Amniotic epithelial cell (primary cell): ENCODE measurements at places on chromosomes 1 and 21.

DNA sequence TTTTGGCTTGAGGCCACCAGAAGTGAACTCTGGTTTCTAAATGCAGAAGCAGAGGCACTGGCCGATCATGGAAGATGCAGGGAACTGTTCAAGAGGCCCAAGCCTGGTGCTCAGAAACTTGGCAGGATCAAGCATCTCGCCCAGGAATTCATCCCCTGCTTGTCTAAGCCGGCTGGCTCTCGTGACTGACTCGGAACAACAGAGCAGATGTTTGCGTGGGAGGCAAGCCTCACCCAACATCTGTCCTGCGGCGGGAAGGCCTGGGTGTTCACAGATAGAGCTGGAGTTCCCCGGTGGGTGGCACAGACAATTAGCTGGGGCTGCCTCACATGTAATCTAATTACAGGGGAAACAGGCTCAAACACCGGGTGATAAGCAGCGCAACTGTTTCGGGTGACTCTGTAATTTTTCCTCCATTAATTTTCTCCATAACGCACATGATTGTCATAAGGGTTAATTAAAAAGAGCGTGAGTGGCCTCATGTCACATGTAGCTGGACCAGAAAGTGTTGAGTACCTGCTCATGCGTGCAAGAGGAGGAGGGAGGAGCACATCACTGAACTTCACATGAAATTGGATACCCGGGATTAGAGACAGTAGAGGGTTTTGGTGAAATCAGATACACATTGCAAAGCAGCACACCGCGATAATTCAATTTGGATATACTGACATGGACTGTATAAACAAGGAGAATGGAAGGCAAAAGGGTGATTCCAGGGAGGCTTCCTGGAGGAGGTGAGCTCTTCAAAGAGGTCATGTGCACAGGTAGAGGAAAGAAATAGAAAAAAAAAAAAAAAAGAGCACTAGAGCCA, 180.0 kb downstream of the ETS2 start:
- DNase-seq: peak; percentile 78

- DNase-seq: no peak
Measured at GRCh38 chr21:34617753-34618339, 2.9 kb upstream of the RCAN1 start.

DNA sequence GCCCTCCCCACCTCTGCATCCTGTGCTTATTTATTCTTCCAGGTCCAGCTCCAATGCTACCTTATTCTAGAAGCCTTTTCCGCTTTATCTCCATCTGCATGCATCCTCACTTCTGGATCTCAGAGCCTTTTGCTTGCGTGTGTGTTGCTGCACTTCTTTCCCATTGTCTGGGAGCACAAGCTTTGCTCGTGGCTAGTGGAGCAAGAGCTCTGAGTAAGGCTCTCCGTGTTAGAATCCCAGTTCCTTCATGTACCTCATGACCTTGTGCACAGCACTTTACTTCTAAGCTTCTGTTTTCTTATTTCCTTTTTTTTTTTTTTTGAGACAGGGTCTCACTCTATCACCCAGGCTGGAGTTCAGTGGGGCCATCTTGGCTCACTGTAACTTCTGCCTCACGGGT, 140.0 kb upstream of the POU3F1 start:
- no peak for DNase-seq

- DNase-seq: no peak
Measured at GRCh38 chr1:244881552-244882280, 17.4 kb upstream of the HNRNPU start.

DNA sequence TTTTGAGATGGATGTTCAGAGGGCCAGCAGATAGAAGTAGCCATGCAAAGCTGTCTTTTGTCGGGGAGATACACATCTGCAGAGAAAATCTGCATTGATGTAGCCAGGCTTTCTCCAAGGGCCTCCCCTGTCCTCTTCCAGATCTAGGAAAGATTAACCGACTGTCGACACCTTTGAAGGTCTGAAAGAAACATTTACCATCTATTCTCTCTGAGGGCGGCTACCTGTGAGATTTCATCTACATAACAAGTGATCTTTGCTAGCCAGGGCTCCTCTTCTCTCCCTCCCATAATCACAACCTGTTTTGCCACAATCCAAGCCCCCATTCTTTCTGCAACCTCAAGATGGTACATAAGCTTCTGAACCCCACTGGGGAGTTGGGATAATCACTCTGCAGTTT, 193.6 kb downstream of the RGS7 start:
- DNase-seq: no peak

- no peak for DNase-seq
Measured at GRCh38 chr1:25543005-25543424, 391 bp upstream of the LDLRAP1 start.

DNA sequence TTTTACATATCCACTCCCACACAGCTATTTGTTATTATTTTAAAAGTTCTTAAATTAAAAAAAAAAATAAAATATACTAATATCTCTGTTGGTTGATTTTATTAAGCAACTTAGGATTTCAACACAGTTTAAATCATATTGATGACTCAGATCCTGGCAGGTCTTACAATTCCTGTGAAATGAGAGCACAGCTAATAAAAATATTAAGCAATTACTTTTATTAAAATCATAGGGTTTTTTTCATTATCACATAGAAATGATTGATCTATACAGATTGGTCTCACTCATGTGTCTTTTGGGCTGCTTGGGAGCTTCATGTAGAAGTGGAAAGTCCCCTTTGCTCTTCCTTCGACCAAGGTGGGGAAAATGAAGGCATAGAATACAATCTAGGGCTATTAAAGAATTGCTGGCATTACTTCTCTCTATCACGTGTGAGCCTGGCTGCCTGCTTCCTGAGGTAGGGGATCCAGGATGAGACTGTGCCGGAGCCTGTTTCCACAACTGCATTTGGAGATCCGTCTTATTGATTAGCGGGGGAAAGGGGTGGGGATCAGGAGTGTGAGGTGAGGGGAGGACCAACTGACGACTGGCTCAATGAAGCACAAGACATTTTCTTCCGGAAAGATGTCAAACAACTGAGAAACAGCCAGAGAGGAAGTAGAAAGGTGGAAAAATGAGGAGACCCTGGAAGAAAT, 858.0 kb downstream of the USP25 start:
- DNase-seq: peak; percentile 85

DNA sequence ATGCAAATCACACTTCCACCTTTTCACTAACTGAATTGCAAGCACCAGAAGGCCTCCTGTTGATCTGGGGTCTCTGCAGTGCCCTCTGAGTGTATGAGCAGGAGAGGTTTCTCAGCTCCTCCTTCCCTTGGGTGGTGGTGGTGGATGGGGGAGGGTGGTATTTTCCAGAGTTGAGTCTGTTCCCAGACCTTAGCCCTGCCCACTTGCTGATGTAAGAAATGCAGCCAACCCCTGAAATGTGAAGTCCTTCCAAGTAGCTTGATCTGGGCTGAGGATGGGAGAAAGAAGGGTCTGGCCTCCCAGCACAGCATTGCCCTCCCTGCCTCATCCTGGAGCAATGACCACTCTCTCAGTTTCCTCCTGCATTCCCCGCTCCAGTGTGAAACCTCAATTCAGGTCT, 6.3 kb upstream of the FOXD2 start:
- DNase-seq: no peak

DNA sequence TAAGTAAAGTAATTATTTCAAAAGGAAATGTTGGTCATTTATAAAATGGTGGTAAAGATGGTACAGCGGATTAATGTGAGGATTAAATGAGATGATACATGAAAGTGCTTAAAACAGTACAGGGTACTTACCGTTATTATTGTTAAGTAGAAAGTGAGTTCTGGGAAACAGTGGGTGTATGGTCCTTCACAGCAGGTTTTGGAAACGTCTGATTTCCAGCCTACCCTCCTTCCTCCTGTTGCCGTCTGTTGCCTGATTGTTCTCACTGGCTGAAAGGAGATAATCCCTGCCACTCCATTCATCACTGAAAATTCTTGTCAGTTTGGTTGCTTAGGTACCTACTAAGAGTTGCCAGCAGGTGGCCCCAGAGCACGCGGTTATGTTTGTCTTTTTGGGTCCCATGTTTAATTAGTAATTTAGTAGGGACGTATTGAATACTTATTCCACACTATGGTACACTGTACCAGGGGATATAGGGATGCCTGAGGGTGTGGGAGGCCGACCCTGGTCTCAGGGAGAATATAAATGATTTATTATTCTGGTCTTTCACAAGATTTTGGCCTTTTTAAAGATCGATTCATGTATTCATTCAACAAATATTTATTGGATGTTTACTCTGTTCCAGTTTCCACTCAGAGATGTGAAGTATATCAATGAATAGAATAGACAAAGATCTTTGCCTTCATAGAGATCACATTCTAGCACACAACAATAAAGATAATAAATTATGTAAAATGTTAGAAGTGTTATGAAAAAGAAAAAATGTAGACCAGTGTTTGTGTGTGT, 30.8 kb upstream of the RPTN start:
- peak; percentile 61 for DNase-seq

- peak; percentile 9 for DNase-seq
Measured at GRCh38 chr1:196078691-196079090, 529.5 kb downstream of the KCNT2 start.

DNA sequence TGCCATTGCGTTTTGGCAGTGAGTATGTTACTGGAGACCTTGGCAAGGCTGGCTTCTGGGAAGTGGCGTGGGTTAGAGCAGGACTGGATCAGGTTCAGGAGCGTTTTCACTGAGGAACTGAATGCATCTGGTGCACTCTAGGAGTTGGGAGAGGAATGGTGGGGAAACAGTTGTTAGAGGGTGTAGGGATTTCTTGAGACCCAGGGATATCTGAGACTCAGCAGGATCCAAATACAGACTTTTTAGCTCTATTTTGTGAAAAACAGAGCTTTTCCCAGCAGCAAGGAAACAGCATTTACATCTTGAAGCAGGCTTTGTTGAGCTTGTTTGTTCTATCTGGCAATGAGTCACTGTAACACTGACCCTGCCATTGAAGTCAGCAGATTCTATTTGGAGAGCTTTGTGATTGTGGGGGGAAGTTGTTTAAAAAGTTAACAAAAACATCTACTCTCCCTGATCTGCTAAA, 56.9 kb upstream of the NRIP1 start:
- DNase-seq: peak; percentile 43
